DMS53 (cell line): ENCODE measurements at places on chromosomes 1 and 21.

DNA sequence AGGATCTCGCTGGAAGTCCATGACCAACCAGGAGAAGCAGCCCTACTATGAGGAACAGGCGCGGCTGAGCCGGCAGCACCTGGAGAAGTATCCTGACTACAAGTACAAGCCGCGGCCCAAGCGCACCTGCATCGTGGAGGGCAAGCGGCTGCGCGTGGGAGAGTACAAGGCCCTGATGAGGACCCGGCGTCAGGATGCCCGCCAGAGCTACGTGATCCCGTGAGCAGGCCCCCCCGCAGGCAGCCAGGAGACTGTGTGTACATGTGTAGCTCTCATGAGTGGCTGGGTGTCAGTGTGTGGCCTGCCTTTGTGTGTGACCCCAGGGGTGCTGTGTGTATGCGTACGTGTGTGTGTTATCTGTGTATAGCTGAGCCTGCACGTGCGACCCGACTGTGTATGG is 27.2 kb downstream of the ETNK2 start:
- no peak for DNase-seq

DNA sequence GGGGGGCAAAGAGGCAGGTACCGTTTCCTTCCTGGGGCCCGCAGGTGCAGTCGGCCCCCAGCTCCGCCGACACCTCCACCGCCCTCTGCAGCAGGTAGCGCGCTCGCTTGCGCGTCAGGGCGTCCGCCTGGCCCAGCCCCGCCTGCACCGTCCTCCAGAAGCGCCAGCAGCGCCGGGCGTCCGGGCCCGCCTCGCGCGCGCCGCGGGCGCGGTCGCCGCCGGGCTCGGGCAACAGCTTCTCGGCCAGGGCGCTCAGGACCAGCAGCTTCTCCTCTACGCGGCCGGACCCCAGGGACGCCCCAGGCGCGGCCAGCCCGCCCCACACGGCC is 863 bp downstream of the TARBP1 start:
- DNase-seq = peak; percentile 88

DNA sequence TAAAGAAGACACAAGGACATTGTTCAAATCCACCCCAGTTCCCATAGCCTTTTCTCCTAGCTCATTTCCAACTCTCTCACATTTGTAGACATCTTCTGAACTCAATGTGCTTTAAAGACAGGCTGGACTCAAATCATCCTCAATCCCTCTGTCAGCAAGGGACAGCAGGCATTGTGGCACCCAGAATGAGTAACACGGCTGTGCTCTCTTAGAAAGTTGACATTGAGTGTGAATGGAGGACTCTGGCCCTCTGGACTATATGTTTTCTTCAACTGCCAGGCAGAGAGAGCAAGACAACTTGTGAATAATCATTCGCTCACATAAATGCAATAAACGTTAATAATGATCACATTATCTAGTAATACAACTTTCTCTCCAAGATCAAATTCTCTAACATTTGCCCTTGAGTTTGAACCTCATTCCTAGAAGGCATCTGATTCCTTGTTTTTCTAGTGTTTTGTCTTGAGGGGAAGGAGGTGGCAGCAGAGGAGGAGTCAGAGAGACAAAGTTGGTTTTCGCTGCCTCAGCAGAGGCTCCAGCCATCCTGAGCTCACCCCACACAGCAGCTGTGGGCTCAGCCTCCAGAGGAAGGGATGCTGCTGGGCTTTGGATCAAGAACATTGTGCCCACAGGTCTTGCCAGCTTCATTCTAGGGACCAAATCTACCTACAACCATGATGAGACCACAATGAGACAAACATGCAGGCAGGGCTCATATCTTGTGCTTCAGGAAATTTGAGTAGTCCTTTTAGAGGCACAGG is 85.1 kb downstream of the BCAR3 start:
- no peak for DNase-seq

GRCh38 chr21:46079352-46080170 is 18.4 kb upstream of the COL6A2 start:
- DNase-seq = no peak

DNA sequence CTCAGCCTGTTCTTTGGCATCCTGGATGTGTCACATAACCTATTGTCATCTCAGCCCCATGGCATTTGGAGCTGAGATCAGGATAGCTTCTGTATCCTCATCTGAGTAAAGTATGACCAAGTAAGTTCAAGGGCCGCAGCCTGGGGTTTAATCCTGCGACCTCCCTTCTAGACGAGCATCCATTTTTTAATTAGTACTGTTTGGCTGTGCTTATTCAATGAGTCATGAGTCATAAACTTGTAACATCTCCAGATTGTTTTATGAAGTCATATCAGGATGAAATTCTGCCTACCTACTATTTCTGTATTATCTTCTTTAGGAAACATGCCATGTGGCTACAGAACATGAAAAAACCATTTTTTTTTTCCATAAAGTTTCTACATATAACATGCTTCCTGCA is 119.1 kb downstream of the ERG start:
- no peak for DNase-seq

- DNase-seq = no peak
These were observed 9.8 kb downstream of the KAZN start for GRCh38 chr1:14608308-14608707.

- peak; percentile 16 for DNase-seq
These were observed 53.3 kb downstream of the ARHGEF16 start for GRCh38 chr1:3507636-3508275.

GRCh38 chr1:153402226-153402625 is 11.4 kb upstream of the S100A8 start:
- DNase-seq = no peak

GRCh38 chr1:187244623-187245022 is 415.9 kb downstream of the PLA2G4A start:
- peak; percentile 36 for DNase-seq

- DNase-seq = peak; percentile 70
These were observed 7.7 kb downstream of the ENSA start for GRCh38 chr1:150621497-150622302.

DNA sequence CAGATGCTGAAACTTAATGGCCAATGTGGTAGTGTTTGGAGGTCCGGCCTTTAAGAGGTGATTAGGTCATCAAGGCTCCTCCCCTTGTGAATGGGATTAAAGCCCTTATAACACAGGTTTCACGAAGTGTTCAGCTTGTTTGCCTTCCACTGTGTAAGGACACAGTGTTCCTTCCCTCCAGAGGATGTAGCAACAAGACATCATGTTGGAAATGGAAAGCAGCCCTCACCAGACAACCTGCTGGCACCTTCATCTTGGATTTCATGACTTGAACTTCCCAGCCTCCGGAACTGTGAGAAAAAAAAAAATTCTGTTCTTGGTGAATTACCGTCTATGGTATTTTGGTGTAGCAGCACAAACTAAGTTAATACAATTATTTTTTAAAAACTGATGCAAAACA is 613.8 kb downstream of the KIF26B start:
- no peak for DNase-seq

DNA sequence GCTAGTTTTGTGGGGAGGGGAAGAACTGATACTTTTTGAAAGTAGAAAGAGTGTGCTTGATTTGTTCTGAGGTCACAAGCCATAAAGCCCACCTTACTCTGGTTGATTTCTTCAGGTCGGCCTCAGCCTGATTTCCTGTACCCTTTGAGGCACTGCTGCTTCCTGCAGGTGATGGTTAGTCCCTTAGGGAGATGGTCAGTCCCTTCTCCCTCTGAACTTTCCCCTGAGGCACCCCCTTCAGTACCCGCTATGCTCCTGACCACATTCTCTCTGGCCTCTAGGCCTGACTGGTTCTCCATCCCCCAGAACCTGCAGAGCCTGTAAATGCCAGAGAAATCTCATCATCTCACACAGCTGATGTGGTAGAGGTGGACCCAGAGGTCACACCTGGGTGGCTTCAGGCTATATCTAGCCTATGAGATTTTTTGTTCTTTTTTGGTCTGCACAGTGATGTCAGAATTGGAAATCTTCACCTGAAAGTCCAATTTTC is 15.0 kb upstream of the ID3 start:
- no peak for DNase-seq

DNA sequence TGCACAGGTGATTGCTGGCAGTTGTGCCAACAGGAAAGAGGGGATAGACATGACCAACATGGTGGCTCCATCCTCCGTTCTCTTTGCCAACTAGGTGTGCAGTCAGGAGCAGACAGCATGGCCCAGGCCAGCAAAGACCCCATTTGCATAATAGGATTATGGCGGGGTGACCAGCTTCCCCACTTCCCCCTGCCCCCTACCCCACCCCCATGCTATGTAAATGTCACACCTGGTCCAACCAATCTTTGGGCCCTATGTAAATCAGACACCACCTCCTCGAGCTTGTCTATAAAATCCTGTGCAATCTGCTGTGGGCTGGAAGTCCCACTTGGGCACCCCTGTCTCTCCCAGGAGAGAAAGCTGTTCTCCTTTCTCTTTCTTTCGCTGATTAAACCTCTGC is 146.0 kb downstream of the SLC30A10 start:
- DNase-seq = no peak

DNA sequence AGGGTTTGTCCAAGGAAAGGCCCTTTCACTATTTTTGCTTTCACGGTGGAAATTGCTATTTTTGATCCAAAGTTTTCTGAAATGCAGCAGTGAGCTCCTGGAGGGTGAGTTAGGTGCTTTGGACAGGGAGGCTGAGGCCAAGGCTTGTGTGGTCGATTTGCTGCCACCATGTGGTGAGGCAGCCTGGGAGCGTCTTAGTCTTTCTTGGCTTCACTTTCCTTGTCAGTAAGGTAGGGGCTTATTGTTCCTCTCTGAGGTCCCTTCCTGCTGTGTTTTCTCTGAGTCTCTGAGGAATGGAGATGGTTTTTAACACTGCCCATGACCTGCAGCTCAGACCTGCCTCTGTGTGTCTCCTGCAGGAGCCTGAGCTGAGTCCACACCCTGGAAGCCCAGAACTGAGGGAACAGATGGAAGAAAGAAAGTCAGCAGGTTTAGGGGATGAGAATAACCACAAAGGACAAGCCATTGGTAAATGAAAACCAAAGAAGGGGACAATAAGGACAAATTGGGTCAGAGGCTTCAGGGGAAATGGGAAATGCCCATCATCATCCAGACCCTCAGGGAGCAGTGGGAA is 20.1 kb upstream of the S100A10 start:
- peak; percentile 70 for DNase-seq

DNA sequence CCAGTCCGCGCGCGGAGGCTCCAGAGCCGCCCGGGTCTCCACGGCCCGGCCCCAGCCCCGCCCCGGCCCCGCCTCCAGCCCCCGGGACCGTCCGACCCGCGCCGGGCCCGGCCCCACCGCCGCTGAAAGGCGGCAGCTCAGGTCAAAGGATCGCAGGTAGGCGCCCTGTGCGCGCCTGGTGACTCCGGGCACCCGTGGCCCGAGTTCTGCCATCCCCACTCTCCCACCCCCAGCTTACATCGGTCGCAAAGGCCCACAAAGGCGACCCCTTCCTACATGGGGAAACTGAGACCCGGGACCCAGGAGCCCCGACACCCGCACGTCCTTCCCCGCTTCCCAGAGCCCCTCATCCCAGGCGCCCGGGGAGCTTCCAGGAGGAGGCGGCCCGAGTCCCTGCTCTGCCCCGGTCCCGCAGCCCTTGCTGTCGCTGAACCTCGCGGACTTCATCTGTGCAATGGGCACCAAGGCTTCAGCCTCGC is at the start of gene TMEM200B:
TSS of gene TMEM200B (minus strand) at position 17 of the 479 bp plus-strand sequence. CDS start 2,075 bp downstream, outside the sequence.
- peak; percentile 61 for DNase-seq

DNA sequence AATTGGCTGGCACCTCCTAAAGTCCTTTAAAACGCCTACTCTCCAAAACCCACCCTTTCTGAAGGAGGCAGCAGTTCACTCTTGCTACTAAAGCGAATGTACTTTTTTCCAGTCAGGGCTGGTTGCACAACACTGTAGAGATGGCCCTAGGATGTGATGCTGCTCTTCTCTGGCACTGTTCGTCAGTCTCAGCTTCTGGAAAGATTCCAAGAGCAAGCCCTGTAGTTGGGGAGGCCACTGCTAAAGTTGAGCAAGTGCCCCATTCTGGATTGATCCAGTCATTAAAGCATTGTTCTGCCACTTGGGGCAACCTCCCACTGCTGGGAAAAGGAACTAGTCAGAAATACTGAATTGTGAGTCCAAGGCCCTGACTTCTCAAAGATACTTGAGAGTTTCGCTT is 28.5 kb upstream of the KCNQ4 start:
- no peak for DNase-seq

GRCh38 chr1:87204921-87205320 is 123.8 kb upstream of the LMO4 start:
- DNase-seq = no peak

DNA sequence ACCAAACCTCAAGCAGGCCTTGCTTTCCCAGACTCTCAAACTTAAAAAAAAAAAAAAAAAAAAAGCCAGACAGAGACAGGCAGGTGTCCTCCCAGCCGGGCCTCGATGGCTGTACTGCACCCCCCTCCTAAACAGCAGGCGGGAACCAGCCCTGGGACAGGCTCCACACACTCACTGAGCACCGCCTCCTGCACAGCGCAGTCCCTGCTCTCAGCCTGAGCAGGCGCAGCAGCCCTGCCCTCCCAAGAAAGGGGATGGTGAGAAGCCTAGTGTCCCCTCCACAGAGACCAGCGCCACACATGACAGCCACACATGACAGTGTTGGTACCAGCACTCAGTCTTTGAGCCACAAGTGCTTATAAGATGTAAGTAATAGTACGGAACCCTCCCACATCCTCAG is 11.9 kb downstream of the MX2 start:
- DNase-seq = no peak

- no peak for DNase-seq
These were observed 137.8 kb downstream of the PTPRC start for GRCh38 chr1:198776602-198777029.

- DNase-seq = peak; percentile 59
These were observed 148.1 kb downstream of the NRIP1 start for GRCh38 chr21:14916676-14917141.

DNA sequence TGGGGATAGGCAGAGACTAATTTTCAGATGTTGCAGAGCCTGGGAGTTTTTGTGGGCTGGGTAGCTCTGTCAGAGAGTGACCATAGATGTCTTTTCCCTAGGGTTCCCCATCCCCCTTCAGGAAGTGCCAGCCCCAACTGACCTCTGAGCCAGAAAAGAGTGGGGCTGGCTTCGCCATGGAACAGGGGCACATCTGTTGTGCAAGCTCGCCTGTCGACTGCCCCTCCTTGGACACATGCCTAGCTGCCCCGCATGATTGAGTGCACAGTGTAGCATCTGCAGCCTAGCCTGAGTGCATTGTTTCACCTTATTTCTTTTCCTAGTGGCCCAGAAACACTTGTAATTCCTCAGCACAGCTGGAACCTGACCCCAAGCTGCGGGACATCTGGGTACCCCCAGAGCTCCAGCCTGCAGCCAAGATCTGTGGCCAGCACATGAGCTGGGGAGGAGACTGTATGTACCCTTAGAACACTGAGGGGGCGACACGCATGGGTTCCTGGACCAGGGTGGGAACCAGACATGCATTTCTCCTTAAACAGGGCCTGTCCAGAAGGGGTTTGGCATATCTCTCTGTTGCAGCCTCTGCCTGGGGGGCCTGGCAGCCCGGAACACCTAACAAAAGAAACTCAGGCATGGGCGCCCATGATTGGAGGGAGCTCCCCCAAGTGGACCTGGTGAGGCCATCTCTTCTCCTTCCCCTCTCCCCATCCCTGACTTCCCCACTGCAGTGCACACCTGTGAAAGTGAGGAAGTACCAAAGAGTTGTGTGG is 55.2 kb downstream of the SYT14 start:
- DNase-seq = no peak

GRCh38 chr1:119988306-119989062 is 81.0 kb downstream of the NOTCH2 start:
- DNase-seq = no peak
